ENCODE measurements at places on chromosomes 16 and 17.

- no peak for DNase-seq
Observed at GRCh38 chr17:62703261-62703775, 75.8 kb downstream of the MRC2 start.

DNA sequence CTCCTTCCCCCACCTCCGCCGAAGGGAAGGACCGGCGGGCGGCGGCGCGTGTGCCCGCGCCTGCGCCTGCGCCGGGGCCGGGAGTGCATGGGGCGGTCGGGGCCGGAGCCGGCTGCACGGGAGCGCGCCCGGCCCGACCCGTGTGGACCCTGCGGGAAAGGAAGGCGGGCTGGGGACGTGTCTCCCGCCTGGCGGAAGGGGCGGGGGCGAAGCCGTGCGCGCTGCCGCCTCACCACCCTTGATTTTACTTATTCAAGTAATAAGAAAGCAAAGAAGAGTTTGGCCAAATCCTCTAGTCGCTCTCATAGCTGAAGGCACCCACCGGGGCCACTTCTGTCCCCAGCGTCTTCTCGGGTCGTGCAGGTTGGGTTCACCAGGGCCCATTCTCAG is 596 bp upstream of the PFN1 start:
- peak; percentile 90 for DNase-seq

DNA sequence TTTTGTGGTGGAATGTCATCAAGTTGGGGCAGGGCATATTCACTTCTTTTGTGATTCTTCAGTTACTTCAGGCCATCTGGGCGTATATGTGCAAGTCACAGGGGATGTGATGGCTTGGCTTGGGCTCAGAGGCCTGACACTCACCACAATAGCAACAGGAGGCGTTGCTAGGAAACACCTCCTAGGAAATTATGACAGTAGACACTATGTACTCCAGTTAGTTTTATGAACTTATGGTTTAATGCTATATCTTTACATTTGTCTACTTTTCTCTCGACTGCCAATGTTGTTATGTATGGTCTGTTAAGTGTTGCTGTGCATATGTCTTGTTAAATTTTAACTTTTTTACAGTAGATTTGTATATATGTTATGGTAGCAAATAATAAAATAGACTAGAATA is 788.7 kb upstream of the GOT2 start:
- no peak for DNase-seq

GRCh38 chr16:86995456-86995855 is 321.7 kb downstream of the C16orf95 start:
- DNase-seq = no peak

- DNase-seq = no peak
Observed at GRCh38 chr17:2120586-2121335, 65.9 kb downstream of the HIC1 start.

DNA sequence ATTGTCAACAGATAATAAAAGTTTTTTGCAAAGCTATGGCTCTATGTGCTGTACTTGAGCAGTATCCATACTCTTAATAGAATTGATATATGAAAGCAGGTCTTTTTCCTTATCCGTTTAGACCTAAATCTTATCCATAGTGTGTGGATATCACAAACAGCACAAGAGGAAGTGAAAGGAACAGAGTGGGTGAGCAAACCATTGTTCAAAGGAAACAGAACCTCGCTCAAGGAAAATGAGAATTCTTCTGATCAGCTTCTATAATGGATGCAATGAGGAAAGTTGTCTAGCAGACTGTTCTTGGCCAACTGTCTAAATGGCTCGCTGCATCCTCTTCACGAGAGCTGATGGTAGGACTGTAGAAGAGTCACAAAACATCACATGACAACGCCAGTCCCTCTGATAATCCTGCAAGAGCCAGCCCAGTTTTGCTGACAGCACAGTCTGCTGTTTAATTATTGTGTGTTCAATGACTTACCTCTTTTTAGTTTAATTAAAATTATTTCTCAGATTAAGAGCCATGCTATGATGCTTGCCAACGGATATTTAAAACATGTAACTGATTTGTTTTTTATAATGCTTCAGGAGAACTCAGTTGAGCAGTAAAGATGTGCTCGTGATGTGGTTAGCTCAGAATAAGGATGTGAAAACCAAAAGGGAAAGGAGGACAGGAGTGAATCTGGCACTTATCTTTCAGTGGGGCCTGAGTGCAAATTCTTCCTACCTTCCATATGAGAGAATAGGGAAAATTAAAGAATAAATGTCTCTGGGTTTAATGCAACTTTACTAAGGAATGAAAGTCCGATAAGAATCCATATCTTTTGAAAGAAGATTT is 38.5 kb downstream of the WWOX start:
- DNase-seq = no peak

DNA sequence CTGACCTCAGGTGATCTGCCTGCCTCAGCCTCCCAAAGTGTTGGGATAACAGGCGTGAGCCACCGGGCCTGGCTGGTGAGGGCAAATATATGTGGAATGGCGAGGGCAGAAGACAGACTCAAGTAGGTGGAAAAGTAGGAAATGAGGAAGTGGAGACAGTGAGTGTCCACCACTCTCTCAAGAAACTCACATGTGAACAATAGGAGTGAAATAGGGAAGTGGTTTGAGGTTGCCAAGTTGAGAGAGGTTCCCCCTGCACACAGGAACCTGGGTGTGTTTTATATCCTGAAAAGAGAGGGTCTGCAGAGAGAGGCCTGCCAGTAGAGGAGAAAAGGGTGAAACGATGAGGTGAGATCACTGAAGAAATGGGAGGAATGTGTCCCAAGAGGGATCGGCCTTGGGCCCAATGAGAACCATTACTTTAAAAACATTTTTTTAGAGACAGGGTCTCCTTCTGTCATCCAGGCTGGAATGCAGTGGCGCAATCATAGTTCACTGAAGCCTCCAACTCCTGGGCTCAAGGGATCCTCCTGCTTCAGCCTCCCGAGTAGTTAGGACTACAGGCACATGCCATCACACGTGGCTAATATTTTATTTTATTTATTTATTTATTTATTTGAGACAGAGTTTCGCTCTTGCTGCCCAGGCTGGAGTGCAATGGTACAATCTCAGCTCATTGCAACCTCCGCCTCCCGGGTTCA is 17.1 kb upstream of the CORO1A start:
- peak; percentile 53 for DNase-seq

DNA sequence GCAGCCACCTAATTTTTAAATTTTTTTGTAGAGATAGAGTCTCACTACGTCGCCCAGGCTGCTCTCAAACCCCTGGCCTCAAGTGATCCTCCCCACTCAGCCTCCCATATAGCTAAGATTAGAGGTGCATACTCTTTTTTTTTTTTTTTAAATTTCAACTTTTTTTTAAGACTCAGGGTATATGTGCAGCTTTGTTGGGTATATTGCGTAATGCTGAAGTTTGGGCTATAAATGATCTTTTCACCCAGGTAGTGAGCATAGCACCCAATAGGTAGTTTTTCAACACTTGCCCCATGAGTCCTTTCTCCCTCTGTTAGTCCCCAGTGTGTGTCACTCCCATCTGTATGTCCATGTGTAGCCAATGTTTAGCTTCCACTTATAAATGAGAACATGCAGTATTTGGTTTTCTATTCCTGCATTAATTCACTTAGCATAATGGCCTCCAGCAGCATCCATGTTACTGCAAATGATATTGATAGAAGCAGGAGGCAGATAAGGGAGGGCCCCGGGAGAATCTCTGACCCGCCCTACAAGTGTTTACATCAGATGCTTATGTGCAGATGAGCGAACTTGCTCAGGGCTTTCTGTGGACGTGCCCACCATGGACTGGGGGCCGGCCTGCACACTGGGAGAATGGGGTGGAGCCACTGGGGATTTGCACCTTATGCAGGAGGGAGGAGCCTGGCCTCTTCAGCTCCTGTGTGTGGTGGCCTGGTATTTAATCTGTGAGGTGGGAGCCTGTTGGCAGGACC is 110.3 kb upstream of the ZKSCAN2 start:
- DNase-seq = no peak

GRCh38 chr17:65115839-65116238 is 21.3 kb upstream of the RGS9 start:
- no peak for DNase-seq

DNA sequence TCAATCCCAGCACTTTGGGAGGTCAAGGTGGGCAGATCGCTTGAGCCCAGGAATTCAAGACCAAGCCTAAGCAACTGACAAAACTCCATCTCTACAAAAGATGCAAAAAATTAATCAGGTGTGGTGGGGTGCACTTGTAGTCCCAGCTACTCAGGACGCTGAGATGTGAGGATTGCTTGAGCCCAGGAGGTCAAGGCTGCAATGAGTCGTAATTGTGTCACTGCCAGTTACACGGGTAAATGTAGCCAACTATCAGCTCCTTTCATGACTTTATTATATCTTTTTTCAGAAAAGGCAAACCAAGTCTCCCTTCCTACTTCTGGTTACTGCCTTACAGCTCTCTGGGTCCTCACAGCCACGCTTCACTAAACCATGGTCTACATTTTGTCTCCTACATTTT is 4.0 kb downstream of the SDF2 start:
- no peak for DNase-seq

DNA sequence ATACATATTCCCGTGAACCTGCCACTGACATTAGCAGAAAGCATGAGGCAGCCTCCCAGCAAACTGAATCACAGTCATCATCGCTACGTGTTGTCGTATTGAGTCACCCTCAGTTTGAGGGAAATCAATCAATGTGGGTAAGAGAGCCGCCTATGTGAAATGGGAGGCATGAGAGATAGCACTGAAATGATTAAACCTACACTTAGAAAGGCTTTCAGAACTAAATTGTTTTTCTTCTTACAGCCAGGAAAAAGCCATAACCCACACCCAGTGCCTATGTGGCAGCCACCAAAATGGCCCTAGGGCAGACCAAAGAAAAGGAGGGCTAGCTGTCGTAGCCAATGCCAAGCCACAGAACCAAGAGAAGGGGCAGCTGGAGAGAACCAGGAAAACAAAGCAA is 90.5 kb downstream of the ADAMTS18 start:
- DNase-seq = no peak

DNA sequence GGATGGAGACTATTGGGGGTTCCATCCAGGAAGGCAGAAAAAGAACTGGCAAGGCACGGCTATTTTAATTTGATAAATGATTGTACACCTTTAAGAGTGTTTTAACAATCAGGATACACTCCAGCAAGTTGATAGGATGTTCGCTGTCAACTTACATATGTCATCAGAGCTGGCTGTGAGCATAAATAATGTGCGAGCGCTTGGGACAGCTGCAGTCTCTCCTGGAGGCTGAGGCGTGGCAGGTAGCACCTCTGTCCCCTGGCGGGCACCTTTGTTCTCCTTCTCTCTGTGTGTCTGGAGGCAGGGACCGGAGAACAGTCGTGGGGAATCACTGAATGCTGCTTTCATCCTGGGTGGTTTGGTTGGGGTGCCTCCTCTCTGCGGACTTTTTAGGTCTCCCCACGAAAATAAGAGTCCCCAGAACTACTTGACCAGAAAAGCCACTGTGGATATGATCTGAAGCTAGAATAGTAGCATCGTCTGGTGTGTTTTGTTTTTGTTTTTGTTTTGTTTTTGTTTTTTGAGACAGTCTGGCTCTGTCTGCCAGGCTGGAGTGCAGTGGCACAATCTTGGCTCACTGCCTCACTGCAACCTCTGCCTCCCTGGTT is 9.4 kb downstream of the BAHCC1 start:
- DNase-seq = no peak

GRCh38 chr17:50972577-50972976 is 106.4 kb upstream of the TOB1 start:
- DNase-seq = no peak

DNA sequence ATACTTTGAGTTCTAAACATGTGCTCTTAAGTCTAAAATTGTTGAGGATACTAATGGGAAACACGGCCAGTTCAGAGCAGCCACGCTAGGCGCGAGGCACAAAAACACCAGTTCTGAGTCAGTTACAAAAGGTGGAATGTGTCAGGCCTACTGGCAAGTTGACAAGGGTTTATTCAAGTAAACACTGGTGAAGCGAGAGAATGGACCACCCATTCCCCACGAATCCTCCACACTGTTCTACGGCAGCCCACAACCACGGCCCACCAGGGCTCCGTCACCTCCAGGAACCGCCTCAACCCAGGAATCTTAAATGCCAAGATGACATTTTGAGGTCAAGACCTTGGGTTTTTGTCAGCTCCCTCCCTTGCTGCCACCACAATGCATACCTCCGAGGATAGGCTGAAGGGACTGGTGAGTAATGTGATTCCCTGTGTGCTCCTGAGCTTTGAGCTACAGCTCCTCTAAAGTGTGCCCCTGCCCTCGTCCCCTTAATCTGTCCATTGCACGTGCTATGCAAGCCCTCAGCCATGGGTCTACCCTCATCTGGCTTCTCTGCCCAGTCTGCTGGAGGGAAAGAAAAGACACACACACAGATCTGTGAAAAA is 28.5 kb upstream of the TRAP1 start:
- DNase-seq = no peak

DNA sequence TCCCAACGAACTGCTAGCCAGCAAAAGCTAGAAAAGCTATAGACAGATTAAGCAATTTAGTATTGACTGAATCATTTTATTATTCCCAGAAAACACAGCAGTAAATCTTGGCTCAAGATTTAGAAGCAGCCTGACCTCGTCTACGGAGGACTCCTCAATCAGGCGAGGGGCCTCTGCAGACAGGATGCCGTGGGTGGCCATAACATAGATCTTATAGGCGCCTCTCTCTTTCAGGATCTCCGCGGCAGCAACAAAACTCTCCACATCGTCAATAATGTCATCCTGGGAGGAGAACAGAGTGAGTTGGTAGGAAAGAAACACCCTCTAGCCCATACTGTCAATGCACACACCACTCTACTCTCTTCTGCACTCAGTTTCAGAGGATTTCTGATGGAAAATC is 4.7 kb upstream of the QRICH2 start:
- DNase-seq = no peak

- no peak for DNase-seq
Observed at GRCh38 chr16:85394456-85395206, 218.5 kb upstream of the GSE1 start.

DNA sequence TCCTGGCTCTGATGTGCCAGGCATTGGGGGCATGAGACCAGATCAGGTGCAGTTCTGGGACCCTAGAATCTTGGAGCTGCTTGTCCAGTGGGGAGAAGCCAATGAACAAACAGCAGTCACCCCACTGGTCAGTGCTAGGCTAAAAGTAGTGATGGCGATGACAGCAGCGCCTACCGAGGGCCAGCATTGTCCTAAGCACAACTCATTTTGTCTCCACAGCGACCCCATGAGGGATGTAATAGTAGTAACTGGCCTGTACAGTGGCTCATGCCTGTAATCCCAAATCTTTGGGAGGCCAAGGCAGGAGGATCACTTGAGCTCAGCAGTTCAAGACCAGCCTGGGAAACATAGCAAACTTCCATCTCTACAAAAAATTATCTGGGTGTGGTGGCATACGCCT is 6.2 kb downstream of the SMCR8 start:
- DNase-seq = no peak
